ENCODE measurements at places on chromosomes 12 and 14.
A peak's percentile ranks its signal among the peaks of the same experiment; 100 is the strongest.

DNA sequence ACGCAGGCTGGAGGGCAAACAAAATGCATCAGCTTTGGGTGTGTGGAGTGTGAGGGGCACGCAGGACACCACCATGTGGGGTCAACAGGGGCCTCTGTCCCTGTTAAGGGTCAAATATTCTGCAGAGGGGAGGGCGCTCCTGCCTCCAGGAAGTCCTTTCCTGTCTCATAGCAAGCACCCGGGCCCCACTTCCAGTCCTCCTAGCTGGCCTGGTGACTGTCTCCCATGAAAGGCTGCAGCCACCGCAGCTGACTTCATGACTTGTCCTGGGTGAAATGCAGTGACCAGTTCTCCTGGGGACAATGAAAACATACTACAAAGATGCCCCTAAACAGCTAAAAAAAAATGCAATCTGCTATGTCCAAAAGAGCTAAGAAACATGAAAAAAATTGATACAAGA, 53.6 kb downstream of the LGMN start:
- DNase-seq: no peak

DNA sequence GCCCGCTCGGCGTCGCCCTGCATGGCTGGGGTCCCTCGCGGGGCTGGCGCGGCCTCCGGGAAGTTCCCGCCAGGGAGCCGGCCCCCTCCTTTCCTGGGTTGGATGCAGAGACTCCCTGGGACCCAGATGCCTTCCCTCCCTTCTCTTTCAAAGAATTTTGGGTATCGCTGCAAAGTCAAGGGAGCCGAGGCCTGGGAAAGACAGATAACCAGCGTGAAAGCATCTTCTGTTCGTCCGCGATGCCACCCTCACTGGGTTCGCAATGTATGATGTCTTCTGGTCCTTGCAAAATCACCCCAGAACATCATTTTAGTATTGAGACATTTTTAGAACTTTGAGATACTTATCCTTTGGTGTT, 451 bp downstream of the IRAK3 start:
- no peak for DNase-seq

DNA sequence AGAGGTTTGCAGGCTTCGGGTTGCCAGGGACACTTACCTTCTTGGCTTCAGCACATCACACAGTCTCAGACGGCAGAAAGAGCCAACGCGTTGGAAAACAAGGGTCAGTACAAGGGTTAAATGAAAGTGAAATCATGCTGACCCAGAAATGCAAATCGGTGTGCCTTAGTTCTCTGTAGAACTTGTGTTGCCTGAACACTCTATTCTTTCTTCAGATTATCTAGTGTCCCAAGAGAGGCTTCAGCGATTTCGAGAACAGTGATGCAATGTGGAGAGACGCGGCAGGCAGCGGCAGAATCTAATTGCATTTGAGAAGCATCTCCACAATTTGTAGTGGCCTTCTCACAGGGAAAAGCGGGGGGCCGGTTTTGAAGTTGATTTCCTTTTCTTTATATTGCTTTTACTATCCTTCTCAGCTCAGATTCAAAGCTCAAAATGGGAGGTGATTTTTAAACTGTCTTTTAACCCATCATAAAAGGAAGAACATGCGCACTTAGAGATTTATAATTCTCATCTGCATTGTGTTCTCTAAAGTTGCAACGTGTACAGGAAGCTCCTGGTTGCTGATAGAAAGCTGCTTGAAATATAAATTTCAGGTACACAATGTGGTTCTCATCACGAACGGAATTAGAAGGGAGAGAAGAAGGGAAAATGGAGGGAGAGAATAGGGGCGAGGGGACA, 67.8 kb upstream of the EGLN3 start:
- DNase-seq: no peak

DNA sequence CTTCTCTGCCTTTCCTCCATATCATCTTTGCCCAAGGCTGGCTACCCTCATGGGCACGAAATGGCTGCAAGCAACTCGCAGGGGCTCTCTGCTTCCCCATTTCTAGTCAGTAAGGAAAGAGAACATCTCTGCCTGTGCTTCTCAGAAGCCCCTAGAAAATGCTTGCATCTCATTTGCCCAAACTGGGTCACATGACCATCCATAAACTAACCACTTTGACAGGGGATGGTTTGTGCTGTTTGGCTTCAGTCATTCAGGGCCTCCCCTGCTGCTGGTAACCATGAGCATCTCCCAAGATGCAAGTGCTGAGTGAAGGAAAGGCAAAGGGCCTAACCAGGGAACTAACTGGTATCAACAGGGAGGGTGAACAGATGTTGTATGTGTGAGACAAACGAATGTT, 91.1 kb downstream of the CCDC60 start:
- no peak for DNase-seq

GRCh38 chr14:35883677-35884293, 57.6 kb downstream of the BRMS1L start:
- DNase-seq: peak; percentile 1

GRCh38 chr12:21543151-21543550, 17.1 kb downstream of the SPX start:
- no peak for DNase-seq

DNA sequence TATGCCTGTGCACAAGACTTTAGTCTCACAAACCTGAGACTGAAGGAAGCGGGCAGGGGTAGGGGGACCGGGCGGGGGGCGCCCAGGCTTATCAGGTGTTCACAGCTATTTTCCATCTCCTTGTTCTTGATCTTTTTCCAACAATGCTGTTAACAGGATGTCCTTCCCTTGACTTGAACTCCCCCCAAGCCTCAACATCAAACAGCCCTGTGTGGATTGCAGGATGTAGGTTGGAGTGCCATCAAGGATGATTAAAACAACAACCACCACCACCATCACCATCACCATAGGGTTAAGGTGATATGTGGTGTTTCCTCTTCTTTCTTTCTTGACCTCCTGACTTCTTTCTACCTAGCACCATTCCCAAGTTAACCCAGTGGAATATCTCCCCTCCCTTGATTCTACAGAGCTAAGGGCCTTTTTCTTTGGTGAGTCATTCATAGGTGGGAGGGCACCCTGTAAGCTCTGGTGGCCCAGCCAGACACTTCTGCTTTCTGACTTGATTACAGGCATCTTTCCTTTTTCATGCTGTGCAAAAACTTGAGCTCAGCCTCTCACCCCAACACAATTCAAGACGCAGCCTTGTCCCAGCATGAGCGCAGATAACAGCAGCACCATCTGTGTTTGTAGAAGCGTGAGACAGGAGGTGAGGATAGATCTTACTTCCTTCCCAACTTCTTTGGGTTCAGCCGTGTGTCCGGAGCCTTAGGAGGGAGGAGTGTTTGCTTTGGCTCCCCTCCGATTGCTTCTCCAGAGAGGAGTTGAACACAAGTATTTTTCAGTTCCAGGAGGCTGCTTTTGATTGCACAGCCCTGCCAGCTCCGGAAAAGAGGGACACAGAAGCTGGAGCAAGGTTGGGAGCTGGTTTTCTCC, 26.8 kb downstream of the FLVCR2 start:
- DNase-seq: no peak

GRCh38 chr12:96054244-96054610, 18.8 kb upstream of the LTA4H start:
- no peak for DNase-seq
